ENCODE measurements at places on chromosomes 11 and 22.

DNA sequence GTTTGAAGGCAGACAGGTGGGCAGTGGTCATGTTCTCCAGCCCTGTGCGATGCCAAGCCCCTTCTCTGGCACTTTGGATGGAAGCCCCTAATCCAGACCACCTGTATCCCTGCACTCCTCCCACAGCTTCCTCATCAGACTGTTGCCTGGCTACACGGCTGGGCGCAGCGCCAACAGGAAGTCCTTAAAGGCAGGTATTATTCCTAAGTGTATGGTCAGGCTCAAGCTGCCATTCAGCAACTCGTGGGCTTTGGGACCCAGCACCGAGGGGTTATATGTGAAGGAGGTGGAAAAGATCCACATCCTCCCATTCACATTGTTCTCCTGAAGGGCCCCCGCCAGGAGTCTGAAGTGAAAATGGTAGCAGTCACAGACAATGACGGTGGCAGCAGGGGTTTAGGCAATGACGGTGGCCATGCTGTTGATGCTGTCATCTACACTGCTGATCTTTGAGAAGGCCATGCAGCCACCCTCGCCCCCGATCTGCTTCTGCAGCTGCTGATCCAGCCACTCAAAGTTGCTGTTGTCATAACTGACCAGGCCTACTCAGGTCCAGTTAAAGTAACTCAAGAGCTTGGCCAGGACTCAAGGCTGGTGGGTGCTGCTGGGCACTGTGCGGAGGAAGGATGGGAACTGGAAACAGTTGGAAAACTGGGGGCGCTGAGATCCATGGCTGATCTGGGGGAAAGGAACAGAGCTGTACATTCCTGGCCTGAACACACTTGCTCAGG, 27.7 kb downstream of the OR6Q1 start:
- DNase-seq = no peak

DNA sequence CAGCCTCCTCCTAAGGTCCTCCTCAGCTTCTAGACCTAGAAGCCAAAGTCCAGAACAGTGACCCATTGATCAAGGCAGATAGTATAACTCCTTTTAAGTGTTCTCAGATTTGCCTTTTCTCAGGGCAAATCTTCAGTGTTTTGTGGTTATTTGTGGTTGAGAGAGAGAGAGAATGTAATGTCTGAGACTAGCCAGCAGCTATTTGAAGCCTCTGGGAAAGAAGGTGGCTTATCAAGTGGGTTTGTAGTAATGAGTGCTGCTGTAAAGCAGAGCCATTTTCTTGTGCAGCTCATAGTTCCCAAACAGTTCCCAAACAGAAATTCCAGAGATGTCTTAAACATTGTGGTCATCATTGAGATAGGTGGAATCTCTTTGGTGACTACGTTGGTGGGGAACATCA, 89.5 kb downstream of the RNF169 start:
- no peak for DNase-seq

GRCh38 chr11:46504817-46505613, 88.8 kb downstream of the AMBRA1 start:
- DNase-seq = peak; percentile 60

GRCh38 chr11:75223954-75224643, 16.5 kb upstream of the TPBGL start:
- DNase-seq = no peak
